ENCODE measurements at places on chromosomes 1 and 21.

DNA sequence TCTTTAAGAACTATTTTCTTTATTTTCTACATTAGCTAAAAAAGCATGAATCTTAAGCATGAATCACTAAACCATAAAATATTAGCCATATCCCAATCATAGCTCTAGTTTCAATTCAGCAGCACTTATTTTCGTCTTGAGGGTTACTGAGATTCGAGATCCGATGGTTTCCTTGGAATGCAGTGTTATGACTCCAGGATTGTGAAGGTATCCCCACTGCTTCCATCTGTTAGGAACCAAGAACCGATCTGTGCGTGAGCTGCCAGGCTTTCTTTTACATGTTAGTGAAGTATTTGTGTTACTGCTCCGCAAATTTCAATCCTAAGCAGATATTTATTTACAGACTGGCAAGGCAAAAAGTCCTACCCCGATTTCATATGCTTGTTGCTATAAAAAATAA lies 18.8 kb downstream of the TNFRSF9 start:
- DNase-seq: no peak

- DNase-seq: no peak
Observed at GRCh38 chr1:3093898-3094626, 25.1 kb downstream of the PRDM16 start.

GRCh38 chr21:40386294-40386911 lies 460.6 kb downstream of the DSCAM start:
- no peak for DNase-seq

- peak; percentile 79 for DNase-seq
Observed at GRCh38 chr1:112937070-112937469, 18.9 kb downstream of the SLC16A1 start.

GRCh38 chr1:40653851-40654537 lies 11.5 kb downstream of the RIMS3 start:
- peak; percentile 20 for DNase-seq

DNA sequence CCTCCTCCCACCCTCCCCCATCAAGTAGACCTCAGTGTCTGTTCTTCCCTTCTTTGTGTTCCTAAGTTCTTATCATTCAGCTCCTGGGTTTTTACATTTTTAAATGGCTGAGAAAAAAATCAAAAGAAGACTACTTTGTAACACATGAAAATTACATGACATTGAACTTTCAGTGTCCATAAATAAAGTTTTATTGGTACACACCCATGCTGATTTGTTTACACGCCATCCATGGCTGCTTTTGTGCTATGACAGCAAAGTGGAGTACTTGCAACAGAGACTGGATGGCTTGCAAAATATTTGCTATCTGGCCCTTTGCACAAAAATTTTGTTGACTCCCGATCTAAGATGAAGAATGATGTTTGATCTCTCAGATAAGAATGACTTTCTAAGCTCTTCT lies 171.4 kb downstream of the PRDM2 start:
- DNase-seq: no peak

- DNase-seq: no peak
Observed at GRCh38 chr1:156648496-156648895, 6.6 kb downstream of the BCAN start.

GRCh38 chr1:24502709-24503058 lies at the start of gene RCAN3:
RCAN3 (plus strand) TSS chr1:24502836; CDS start chr1:24514373, 11,537 bp downstream.
- peak; percentile 84 for DNase-seq

- DNase-seq: no peak
Observed at GRCh38 chr21:46437096-46437498, 21.6 kb upstream of the DIP2A start.

DNA sequence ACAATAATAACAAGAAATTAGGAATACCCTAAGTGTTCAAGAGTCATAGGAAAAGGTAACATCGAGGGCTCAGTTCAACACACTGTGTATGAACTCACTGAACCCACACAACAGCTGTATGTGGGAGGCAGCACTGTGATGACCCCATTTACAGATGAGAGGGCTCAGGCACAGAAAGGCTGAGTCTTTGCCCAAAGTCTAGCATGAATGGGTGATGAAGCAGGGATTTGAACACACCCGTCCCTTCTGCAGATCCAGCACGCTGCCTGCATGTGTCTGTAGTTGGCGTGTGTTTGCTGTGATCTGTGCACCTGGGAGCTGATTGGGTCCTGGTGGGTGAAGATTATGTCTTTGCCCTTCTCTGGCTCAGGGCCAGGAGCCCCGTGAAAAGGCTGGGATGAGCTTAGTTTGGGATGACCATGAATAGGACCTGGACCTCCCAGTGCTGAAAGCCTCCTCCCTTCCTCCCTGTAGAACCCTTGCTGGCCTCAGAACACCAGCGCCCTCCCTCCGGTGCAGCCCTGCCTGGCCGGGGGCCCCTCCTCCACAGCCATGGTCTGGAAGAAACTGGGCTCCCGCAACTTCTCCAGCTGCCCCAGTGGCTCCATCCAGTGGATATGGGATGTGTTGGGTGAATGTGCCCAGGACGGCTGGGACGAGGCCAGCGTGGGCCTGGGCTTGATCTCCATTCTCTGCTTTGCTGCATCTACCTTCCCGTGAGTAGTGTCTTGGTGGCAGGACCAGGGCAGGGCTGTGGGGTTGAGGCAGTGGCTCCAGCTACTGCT lies 5.2 kb downstream of the SLC66A1 start:
- no peak for DNase-seq

DNA sequence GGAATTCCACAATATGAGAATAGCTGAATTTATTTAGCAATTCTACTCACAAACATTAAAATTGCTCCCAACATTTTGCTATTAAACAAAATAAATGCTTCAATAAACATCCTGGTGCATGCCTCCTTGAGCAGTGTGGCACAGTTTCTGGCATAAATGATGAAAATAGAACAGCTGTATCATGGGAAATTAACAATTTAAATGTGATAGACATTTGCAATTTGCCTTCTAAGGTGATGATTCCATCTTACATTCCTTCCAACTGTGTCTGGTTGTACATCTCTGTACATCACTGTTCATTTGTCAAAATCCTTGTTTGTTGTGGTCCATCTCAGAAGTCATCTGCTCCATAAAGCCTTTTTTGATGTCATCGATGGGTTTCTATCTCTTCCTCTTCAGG lies 198.7 kb downstream of the KCTD3 start:
- no peak for DNase-seq

GRCh38 chr21:45302082-45303061 lies 14.7 kb upstream of the POFUT2 start:
- DNase-seq: peak; percentile 36

DNA sequence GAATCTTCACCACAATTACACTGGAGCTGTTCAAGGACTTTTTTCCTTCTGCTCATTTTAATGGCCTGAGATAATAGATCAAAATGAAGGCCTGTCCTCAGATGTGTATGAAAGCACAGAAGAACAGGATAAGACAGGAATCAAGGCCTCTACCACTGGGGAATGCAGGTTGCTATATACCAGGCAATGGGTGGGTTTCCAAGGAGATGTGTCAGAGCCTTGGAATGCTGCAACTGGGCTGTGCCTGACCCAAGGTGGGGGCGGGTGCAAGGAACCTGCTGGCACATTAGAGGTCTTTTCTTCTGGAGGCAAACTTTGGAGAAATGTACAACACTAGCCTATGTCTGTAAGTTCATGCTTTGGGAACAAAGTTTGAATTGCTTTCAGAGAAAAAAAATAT lies 21.7 kb upstream of the LAMC2 start:
- DNase-seq: no peak

Data from brain (organoid and tissue), 16 donors.